ENCODE measurements at places on chromosomes 5 and 9.
A peak's percentile ranks its signal among the peaks of the same experiment; 100 is the strongest.

GRCh38 chr9:35905912-35906679, at the start of gene HRCT1:
TSS of gene HRCT1 (plus strand) at chr9:35906202. CDS start at chr9:35906288, 86 bp downstream.
- peak; percentile 88 for DNase-seq

- no peak for DNase-seq
These were observed 359.5 kb upstream of the ADAMTS16 start for GRCh38 chr5:4780633-4781032.

DNA sequence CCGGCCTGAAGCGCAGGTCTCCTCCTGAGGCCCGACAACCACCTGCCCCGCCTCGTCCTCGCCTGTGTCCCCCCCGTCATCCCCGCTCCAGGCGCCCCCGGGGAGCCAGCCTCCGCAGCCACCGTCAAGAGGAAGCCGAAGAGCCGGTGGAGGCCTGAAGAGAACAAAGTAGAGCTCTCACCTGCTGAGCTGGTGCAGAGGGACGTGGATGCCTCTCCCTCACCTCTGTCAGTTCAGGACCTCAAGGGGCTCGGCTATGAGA, 169.9 kb downstream of the HINT1 start:
- DNase-seq, result no peak

GRCh38 chr5:153953411-153953810, 85.3 kb downstream of the FAM114A2 start:
- DNase-seq, result no peak

DNA sequence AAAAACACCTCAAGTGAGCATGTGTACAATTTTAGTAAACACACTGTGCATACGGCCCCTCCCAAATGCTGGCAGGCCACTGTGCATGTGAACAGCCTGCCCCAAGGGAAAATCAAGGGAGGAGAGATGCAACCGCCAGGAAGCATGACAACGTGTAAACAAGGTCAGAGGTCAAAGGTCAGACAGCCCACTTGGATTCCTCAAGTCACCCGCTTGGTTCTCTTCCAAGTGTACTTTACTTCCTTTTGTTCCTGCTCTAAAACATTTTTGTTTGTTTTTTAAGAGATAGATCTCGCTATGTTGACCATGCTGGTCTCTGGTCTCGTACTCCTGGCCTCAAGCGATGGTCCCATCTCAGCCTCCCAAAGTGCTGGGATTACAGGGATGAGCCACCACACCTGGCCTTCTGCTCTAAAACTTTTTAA, 126.7 kb upstream of the SHB start:
- DNase-seq, result no peak

GRCh38 chr9:99411068-99411467, 189.0 kb downstream of the SEC61B start:
- peak; percentile 46 for DNase-seq

GRCh38 chr5:52818360-52818759, 30.6 kb downstream of the ITGA1 start:
- no peak for DNase-seq

DNA sequence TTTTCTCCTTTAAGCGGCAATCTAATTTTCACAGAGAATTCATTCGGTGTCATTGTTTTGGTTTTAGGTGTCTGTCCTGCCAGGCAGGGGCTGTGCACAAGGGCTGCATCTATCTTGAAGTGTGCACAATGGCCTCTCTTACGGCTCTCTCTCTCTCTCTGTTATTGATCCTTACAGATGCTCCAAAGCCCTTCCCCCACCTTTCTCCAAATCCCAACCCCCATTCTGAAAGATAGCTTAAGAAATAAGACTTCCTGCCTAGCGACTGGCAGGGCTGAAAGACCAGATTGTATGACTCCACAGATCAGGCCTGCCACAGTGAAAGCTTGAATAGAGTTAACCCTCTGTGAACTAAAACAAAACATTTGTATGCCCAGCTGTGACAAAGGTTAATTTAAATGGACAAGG, 86.5 kb upstream of the NR5A1 start:
- DNase-seq, result no peak

DNA sequence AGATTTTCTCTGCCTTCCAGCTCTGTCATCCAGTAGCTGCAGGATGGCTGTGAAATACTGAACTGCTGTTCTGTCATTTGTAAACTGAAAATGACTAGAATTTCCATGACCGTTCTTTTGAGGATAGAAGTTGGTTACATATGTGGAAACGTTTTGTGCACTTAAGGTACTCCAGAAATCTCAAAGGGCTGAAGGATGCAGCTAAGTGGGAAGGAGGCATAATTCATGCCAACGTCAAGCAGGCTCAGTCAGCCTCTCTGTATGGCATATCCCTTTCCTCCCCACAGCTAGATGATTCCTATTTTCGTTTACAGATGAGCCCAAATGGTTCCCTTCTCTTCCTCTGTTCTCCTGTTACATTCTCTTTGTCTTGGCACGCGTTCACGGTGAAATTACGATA, 257.6 kb downstream of the FBXL7 start:
- no peak for DNase-seq

GRCh38 chr5:14105718-14106410, 37.3 kb upstream of the TRIO start:
- peak; percentile 55 for DNase-seq

DNA sequence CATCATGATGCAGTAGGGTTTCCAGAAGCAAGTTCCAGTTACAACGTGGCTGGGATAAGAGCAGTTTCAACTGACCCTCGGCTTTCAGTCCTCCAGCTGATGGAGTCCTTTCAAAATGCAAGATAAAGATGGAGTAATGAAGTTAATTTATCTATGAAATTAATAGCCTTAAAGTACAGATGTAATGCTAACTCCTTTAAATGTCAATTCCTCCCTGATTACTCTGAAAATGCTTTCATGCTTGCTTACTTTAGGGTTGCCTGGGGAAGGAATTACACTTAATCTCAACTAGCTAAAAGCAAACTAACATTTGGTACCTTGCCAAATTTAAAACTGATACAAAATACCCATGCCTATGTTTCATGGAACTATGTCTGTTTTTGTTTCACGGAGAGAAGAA, 178.4 kb downstream of the KIAA0825 start:
- DNase-seq, result no peak

DNA sequence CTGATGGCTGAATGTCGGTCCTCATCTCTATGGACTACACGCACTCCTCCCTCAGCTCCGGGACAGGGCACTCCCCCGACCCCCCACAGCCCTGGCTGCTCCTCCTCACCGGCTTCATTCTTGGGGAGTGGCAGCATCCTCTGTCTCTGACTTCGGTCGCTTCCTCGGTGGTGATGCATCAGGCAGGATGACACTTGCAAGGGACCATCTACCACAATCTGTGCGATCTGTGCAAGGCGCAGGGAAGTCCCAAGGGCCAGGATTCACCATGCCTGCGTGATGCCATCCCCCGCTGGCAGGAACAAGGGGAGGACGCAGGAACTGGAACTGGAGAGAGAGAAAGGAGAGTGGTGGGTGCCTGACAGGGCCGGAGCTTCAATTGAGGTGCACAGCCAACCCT, 2.2 kb upstream of the CACNA1B start:
- no peak for DNase-seq

- DNase-seq, result no peak
These were observed 151.6 kb downstream of the SIL1 start for GRCh38 chr5:139046551-139046950.

- no peak for DNase-seq
These were observed 1035.5 kb upstream of the WWC1 start for GRCh38 chr5:167255926-167256325.

DNA sequence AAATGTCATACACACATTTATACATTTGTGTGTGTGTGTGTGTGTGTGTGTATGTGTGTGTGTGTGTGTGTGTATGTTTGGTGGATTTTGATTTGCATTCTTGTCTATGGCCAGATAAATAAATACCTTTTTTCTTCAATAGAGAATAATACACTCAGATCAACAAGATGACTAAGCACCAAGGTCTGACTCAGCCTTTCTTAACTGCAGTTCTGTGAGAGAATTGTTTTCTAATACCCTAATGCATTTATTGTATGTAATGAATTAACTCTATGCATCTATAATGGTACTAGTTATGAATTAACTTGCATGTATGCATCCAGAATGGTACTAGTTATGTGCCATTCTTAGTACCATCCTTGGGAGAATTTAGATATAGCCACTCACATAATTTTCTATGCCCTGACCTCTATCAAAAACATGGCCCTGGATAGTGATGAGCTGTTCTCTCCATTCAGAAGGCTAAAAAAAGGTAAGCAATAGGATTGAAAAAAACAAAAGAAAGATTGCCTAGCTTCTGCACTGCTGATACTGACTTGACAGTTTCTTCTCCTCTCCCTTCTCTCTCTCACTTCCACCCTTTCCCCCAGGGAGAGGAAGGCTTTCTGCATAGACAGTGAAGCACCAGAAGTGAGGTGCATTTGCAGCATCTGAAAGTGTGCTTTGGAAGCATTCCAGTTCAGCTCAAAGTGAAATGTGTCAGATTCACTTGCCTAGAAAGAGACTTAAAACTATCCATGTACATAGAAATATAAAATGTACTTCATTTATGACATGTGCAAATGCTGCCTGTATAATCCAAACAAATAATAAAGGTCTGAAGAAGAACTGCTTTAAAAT, 55.1 kb upstream of the CCDC112 start:
- peak; percentile 17 for DNase-seq

GRCh38 chr9:83355024-83355444, 183.2 kb downstream of the FRMD3 start:
- DNase-seq, result peak; percentile 21

DNA sequence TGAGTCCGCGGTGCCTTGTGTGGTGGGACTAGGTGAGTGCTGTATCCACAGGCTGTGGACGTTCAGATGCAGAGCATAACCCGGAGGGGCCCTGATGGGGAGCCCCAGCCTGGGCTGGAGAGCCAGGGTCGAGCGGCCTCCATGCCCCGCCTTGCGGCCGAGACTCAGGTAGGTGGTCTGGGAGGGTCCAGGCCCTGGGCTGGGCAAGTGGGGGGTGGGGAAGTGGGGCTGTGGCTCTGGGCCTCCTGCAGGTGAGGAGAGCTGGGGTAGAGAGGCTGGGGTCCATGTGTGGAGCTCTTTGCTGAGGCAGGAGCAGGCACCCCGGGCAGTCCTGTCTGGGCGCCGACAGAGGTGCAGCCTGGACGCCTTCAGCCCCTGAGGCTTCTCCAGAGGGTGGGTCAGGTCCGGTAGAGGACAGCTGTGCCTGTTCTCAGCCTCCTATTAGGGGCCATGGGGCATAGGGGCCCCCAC, 241.1 kb downstream of the CACNA1B start:
- no peak for DNase-seq

GRCh38 chr5:65876970-65877369, 49.4 kb upstream of the ERBIN start:
- DNase-seq, result no peak

GRCh38 chr5:67493676-67494075, 297.1 kb upstream of the CD180 start:
- DNase-seq, result peak; percentile 24

DNA sequence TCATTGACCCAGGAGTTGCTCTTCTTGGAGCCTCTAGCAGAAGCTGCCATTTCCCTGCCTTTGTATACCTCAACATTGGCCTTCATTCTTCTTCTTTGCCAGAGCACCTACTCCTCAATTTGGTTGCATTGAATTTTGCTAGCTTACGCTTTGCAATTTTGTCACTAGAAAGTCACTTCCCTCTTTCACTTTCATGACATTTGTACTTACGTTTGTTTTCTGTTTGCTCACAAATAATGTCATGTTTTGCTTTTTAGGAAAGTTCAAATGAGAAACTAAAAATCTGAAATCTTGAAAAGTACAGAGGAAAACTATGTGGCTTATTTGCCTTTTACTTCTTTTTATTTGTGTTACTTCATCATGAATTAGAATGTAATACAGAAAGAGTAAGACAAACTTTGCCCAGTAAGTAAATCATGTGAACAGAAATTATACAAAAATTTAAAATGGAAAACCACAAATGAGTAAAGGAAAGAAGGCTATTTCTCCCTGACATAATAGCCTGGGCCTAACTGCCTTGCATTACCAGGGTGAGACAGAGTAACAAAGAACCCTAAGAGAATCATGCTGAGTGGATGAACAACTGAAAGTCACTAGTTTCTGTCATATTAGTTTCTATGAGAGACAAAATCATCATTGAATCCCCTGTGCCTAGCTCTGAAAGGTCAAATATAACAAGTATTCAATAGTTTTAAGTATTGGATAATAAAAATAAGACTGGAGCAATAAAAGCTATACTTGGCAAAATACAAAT, 7.4 kb upstream of the IFNA1 start:
- no peak for DNase-seq

DNA sequence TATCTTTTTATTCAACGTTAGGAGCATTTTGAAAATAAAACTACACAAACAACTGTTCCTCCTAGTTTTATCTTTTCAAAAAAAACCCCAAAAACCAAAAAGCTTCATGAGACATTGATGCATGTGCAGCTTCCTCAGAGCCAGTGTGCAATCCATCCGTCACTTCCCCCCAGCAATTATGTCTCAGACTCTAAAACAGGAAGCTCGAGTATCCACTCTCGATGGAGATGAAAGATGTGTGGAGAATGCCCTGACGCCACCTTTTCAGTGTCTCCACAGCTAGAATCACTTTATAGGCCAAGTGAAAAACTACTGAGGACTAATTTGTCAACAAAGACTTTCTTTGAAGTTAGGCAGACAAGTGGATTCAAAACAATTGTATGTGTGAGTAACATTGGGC, 408.9 kb upstream of the SMARCA2 start:
- DNase-seq, result no peak

DNA sequence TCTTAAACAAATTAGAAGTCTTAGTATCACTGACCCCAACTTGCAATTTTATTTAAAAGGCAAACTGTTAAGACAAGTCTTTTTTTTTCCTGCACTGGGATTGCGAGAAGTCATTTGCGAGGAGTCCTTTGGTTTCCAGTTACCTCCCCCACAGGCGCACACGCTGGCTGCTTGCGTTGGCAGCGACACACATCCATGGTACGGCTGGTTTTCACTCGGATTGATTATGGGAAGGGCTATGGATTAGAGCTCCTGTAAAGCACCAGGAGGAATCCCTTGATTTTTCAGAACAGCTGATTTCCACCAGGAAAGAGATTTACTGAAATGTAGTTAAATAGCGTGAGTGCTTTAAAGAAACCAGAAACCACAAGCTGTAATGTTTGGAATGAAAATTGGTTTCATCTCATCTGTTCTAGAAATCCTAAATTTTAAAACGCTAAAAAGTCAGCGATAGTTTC, 737 bp downstream of the SLC1A3 start:
- DNase-seq, result peak; percentile 25
